ENCODE measurements at places on chromosomes 2 and 18. TPM values are rescaled to one million over a fixed set of nuclear protein-coding genes. Genes with fewer than 3 reads are reported as not detected.

Gene ARMC9
- total RNA-seq = 63.5 TPM

Gene NOSTRIN
- total RNA-seq = 110 TPM

Gene FOSL2
- 103 TPM for total RNA-seq

GRCh38 chr2:36147670-36148390 is 207.7 kb upstream of the CRIM1 start:
- no peak for DNase-seq

GRCh38 chr2:226995625-226996041 is 159.8 kb downstream of the RHBDD1 start:
- peak; percentile 64 for DNase-seq

GRCh38 chr2:185990861-185991525 is 252.4 kb downstream of the FSIP2 start:
- no peak for DNase-seq

DNA sequence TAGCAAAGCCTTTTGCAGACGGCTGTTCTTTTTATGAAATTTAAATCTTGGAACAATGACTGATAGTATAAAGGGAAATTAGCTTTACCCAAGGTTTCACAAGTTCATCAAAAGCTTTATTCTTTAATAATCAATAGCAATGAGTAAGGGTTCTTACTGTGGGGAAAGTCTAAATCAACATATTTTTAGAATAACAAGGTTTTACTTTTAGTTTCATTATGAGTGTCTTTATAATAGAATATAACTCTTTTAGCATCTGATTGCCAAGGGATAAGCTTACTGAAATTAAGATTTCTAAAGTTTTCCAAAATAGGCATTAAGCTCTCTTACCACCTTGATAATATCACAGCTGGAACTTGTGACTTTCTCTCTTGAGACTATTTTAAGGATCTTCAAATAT is 1489.7 kb downstream of the LRP1B start:
- DNase-seq = no peak

- DNase-seq = no peak
Observed at GRCh38 chr2:46135958-46136357, 161.2 kb upstream of the EPAS1 start.

DNA sequence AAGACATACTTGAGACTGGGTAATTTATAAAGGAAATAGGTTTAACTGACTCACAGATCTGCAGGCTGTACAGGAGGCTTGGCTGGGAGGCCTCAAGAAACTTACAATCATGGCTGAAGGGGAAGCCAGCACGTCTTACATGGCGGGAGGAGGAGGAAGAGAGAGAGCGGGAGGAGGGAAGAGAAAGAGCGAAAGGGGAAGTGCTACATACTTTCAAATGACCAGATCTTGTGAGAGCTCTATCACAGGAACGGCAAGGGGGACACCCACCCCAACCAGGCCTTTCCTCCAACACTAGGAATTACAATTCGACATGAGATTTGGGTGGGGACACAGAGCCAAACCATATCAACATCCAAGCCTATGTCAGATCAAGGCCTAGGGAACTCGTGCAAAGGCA is 24.2 kb downstream of the MYL12B start:
- no peak for DNase-seq

DNA sequence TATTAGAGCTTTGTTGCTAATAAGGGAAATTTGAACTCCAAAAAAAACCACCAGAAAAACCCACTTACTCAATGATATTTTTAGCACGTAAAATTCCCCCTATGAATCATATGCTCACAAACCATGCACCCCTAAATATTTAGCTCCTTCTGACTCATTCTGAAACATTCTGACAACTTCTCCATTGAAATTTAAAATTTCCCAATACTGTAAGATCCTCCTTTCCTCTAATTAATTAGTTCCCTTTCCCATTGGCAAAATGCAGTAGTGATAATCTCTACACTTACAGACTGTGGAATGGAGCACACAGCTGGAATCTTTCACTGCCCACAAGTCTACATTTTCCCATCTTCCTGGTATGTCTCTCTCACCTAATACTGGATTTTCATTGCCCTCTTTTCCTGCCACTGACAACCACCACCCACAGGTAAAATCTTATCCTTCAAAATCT is 215.8 kb upstream of the ACVR2A start:
- DNase-seq = no peak

- no peak for DNase-seq
Observed at GRCh38 chr2:178910005-178910404, 102.8 kb upstream of the TTN start.

DNA sequence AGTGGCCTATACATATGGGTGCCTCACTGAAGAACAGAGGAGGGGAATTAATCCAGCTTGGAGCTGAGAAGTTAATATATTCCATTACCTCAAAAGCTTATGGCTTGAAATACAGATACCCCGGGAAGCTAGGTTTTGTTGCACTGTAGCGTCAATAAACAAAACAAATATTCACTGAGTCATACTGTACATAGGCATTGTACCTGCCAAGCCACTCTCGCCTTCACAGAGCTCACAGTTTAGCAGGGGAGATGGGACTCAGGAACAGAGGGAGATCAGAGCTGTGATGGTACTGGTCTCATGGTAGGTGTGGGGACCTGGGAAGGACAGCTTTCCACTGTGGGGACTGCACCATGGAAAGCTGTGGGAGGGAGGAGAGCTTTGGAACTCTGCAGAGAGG is 111.2 kb upstream of the ST6GAL2 start:
- DNase-seq = no peak

DNA sequence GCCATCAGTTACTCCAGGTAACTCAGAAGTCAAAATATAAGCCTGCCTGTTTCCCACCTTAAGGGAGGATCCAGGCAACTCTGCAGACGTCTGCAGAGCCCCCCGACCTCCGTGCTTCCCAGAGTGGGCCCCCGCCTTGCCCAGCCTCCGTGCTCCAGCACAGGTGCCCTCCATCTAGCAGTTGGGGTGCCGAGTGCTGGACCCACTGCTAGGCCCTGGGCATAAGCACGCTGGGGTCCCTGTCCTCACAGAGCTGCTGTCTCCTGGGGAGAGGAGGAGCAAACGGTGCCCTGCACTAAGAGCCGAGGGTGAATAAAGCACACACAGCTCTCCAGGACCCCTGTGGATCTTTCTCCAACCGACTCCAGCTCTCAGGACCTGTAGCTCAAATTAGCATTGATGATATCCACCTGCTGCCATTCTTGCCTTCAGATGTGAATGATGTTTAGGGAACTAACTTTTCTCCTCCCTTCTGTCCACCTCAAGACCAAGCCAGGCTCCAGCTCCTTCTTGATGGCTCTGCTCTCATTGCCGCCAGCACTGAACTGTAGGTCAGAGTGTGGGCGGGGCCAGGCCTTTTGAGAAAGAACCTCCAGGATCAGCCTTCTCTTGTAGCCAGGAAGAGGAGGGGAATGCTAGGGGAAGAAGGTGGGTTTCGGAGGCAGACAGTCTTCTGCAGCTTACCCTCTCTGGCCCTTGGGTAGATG is 121.2 kb downstream of the SMAD7 start:
- DNase-seq = peak; percentile 18

DNA sequence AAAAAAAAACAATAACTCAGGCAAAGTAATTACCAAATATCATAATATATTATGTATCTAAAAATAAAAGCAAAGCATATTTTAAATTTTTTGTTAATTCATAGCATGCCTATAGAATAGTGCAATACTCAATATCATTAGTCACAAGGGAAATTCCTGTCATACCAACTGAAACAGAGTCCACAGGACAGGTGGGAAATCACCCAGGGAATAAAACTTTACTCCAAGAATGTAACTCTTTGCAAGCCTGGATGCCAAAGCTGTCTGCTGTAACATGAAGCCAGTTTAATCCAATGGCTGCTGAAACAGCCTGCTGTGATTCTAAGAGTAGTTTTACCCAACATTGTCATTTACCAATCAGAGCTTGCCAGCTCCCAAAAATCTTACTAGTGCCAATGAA is 40.0 kb upstream of the SULT1C3 start:
- no peak for DNase-seq

- no peak for DNase-seq
Observed at GRCh38 chr2:119068154-119068725, 90.3 kb downstream of the C1QL2 start.

Data from upper lobe of left lung (tissue), 6 donors.